ENCODE measurements at places on chromosomes 3 and 15. TPM values are rescaled to one million over a fixed set of nuclear protein-coding genes. Genes with fewer than 3 reads are reported as not detected.

DNA sequence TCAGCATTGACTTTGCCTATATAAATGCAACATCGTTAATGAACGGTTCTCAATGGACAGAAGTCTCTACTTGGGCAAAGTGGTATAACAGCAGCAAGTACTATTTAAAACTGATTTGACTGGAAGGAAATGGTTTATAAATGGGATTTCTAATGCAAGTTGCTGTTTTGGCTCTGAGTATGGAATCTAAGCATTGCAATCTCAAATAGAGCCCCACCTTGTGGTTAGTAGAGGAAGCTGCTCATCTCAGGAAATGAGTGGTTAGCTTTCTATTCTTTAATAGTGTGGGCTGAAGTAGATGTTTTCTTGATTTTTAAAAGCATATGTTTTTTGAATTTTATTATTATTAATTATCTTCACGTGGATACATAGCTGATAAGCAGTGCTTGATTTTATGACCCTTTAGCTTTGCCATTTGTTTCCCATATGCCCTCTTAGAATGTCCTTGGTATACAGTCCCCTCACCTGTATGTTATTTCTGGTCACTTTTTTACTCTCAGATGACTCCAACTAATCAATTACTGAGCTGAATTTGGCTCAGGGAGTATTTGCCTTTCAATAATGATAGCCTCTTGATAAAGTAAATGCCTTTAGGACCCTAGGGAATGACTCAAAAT lies 67.1 kb downstream of the OXSM start:
- no peak for DNase-seq

Gene SLC24A5
- not detected for total RNA-seq

Gene MOBP
- not detected for total RNA-seq

Gene CFAP91
- total RNA-seq, result 0.70 TPM

DNA sequence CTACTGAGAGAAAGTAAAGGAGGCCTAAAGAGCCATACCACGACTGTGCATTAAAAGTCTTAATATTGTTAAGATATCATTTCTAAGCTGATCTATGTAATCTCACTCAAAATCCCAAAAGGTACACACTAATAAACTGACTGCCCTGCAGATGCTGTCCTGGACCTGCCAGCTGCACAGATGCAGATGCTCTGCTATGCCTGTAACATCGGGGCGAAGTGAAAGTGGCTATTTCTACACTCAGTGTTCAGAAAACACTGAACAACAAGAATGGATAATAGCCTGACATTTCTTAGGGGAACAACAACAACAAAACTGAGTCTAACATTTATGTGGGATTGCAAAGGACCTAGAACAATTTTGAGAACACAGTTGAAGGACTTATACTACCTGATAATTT lies 31.9 kb downstream of the RAD18 start:
- DNase-seq, result no peak

- DNase-seq, result no peak
Measured at GRCh38 chr3:113214917-113215595, 3.7 kb downstream of the BOC start.

DNA sequence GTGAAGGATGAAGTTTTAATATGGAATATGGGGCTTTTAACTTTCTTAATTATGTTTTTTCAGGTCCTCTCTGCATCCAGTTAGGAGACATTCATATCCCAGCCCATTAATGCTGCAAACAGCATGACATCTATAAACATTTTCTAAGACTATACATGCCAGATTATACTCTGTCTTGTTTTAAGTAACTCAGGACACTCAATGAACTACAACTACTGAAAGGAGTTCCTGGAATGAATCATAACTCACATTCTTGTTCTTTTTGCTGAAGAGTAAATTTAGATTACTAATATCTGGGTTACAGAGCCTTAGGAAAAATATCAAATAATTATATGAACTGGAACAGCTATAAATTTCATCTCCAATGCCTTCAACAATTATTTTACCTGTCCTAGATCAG lies 167.4 kb downstream of the STAG1 start:
- DNase-seq, result no peak

DNA sequence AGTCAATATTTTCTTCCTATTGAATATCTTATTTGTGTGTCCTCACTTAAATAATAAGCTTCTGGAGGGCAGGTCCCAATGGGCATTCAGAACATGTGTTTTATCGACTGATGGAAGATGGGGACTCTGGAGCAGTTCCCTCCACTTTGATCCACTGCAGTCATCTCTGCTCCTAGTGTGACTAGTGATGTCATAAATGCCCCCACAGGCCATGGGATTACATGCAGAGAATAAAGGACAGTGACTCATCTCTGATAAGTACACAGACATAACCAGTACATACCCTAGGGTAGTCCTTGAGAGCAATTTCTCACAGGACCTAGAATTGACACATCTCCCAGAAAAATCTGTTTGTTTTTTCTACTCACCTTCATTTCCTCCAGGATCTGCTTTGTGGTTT lies 49.4 kb upstream of the FMN1 start:
- DNase-seq, result no peak

DNA sequence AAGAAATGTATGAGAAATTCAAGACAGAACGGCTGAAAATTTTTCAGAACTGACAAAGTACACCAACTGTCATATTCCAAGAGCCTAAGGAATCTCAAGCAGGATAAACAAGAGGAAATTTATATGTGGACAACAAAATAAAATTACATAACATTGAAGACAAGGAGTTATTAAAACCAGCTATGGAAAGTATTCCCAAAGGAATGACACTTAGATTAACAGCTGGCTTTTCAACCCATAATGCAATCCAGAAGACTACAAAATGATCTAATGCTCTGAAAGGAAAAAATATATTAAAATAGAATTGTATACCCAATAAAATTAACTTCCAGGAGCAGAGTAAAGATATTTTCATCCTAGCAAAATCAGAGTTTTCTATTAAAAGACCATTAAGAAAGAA lies 132.2 kb upstream of the BNIP2 start:
- DNase-seq, result no peak

DNA sequence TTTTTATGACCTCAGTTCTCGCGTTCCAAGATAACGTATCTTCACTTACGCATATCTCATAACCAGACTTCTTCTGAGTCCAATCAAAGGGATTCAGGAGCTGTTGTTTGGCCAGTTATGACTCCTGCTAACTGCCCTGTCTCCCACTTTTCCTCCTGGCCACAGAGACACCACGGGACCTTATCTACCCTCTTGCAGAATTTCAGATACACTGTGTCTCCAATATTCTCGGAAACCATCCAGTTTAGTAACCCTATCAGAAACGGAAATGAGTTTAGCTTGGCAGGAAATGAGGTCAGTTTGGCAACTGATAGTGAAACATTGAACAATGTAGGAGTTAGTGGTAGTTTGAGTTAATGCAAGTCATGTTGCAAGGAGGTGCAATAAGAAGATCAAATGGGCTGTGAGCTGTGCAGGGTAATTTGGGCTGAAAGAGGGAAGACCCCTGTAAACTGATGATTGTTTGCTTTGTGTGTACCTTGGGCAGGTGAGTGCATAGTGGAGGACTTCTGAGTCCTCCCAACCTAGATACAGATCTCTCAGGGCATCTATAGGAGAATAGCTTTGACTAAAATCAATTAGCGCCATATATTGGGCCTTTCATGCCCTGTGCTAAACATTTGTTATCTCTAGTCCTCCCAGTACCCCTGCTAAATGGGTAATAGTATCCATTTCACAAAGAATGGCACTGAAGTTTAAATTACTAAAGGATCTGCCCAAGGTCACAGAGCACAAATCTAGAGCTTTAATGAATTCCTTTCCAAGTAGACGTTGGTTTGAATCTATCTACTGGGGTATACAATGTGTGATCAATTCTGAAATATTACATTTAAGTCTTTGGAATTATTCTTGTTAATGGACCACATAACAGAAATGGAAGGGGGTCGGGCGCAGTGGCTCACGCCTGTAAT lies 41.3 kb upstream of the PIK3CB start:
- no peak for DNase-seq

Gene BLM
- 26.6 TPM for total RNA-seq

Gene COL8A1
- total RNA-seq, result 14.1 TPM

- peak; percentile 84 for DNase-seq
Measured at GRCh38 chr15:74044267-74045110, 37.9 kb downstream of the GOLGA6A start.

GRCh38 chr3:191192941-191193340 lies 6.1 kb upstream of the OSTN start:
- DNase-seq, result no peak

DNA sequence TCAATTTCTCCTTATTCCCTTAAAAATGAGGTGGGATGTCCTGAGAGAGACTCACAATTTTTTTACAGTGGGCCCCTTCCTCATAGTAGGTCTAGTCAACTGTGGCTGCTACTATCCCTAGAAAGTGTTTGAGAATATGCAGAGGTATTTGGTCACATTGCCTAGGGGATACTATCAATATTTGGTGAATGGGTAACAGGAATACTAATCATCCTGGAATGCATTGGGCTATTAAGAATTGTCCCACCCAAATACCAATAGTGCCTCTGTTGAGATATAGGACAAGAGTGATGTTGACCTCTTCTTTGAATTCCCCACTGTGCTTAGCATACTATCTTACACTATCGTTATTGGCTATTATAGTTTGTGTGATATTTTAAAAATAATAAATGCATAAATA lies 389.4 kb downstream of the DIPK2A start:
- DNase-seq, result no peak

Gene CHRM5
- total RNA-seq, result not detected

DNA sequence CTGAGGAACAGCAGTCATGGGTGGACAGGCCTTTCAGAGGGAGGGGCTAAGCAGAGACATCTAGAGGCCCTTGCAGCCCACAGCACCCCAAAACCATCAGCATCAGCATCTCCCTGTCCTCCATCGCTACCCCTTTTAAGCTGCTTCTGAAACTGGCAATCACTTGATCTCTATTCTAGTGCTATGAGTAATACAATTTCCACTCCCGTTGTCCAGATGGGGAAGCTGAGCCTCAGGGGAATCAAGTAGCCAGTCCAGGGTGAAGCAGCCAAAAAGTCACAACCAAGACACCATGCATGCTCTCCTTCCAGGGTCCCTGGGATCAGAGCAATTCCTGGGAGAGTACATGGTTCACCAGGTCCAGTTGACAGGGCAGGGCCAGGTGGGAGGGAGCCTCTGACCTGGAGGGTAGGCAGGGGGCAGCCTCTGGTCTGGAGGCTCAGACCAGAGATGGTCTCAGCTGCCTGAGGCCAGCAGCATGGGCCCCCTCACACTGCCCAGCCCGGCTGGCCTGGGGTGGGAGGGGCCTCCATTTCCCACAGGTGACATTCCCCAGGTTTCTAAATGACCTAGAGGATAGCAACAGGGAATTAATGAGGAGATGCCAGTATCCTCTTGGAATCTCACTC lies 30.0 kb downstream of the KLHL25 start:
- DNase-seq, result peak; percentile 57

DNA sequence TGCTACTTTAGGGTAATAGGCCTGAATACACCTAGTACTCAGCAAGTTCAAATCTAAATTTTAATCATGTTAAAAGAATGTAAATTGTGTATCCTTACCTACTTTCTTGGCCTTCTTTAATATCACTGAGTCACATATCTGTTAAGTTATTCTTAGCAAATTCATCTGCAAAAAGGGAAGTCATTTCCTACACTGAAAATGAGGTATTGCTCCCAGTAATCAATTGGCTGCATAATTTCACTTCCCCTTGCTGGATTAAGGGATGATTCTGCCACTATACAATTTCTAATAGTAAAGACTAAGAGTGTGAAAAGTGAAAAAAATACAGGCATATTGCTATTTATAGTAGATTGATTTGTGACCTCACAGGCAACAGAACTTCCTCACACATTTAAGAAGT lies 47.8 kb downstream of the CCDC54 start:
- DNase-seq, result no peak

DNA sequence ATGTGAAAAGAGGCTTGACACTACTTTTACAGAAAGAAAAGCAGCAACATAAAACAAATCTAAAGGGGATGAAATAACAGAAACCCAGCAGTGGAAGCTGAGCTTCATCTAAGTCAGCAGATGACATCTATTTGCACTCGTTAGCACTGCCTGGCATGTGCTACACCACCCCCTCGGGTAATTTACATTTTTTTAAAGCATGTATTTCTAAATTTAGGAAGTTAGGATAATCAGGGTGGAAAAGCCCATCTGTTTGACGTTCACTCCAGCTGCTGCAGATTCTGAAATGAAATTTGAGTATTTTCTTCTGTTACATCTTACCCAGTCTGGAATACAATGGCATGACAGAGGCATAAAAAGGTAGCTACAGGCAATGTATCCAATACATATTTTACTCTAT lies 20.7 kb downstream of the IGSF11 start:
- no peak for DNase-seq

DNA sequence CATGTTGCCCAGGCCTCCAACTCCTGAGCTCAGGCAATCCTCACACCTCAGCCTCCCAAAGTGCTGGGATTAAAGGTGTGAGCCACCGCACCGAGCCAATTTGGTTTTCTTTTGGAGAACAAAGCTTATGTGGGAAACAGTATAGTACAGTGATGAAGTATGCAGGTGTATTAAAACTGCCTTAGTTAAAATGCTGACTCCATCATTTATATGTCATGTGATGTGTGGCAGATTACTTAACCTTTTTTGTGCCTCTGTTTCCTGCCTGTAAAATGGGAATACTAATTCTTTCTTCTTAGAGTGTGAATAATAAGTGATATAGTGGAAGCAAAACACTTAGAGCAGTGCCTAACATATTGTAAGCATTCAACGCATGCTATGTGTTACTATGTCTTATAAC lies 48.0 kb upstream of the TEX55 start:
- no peak for DNase-seq

DNA sequence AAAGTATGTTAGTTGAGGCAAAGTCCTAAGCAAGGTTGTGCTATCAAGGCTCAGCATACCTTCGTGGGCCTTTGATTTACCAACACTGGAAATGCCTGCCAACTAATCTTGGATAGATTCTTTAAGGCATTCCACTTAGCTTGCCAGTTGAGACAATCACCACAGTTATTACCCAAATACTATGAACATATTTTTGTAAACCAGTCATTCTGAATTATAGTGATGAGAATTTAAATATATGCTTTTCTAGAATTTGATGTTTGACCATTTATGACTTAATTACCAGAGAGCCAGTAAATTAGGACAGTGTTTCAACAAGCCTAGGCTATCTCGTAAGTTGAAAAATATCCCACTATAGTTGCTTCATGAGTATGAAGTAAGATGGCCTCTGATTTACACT lies 15.5 kb downstream of the TRIM59 start:
- no peak for DNase-seq

DNA sequence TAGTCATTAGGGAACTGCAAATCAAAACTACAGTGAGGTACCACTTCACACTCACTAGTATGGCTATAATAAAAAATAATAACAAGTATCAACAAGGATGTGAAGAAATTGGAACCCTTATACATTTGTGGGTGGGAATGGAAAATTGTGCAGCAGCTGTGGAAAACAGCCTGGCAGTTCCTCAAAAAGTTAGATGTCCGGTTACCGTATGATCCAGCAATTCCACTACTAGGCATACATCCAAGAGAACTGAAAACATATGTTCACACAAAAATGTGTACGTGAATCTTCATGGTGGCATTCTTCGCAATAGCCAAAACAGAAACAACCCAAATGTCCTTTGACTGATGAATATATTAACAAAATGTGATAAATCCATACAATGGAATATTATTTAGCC lies 187.9 kb upstream of the LYSMD4 start:
- DNase-seq, result no peak

Gene MUC20
- 4.6 TPM for total RNA-seq

Gene PPM1L
- 63.9 TPM for total RNA-seq
